Stimulated activated CD4-positive, alpha-beta T cell treated with anti-CD3 and anti-CD28 coated beads, Interleukin-1b, Interleukin-23, amount 100 ng/mL, for 1 hour (primary cell): ENCODE measurements at places on chromosomes 4 and X.

DNA sequence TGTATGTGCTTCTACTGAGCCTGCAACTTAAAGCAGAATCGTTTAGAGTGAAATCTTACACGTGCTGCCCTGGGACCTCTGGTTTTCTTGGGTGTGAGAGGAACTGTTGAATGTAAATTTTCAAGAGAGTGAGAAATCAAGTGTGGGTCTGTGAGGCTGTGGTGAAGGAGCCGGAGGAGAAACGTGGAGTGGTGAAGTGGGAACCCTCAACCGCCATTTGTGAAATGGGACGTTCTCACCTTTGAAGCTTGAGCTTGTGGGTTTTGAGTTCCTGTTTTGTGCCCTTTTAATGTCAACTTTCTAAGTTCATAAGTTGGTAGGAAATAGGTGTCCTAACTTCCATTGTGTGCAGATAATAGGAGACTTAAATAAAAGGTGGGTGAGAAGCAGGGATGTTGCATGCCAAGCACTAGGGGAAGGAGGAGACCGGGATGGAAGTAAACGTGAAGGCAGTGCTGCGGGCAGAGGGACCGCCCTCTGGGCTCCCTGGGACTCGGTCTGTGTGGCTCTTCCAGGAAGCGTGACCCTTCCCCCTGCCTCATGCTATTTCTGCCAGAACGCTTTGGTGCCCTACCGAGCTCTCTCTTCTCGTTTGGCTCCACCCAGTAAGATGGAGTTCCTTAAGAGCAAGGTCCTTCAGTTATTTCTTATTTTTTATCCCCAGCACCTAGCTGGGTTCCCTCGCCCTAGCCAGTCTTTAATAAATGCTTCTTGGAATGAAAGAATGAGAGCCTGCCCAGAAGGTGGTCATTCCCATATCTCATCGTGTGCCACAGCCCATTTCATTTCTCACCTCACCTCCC is 56.0 kb downstream of the TMEM131L start:
- no peak for DNase-seq

DNA sequence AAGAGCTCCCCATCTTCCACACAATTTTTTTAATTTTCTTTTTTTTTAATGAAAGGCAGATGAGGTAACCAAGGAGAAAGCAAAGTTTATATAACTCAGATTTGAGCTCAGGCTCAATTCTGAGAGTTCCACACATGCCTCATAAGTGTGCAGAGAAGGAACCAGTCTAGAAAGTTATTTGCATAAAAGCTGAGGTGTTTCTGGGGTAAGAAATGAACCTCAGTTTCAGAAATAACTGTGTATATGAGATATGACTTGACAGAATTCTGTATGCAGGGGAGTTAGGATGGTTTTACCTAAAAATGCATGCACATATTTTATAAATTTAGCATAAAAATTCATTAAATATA is 51.3 kb downstream of the DTHD1 start:
- DNase-seq = no peak

GRCh38 chr4:169369634-169370033 is 98.9 kb upstream of the SH3RF1 start:
- DNase-seq = no peak

GRCh38 chr4:163482190-163482589 is 8.6 kb upstream of the TKTL2 start:
- DNase-seq = no peak

- no peak for DNase-seq
Measured at GRCh38 chr4:169274033-169274432, 3.3 kb upstream of the SH3RF1 start.

DNA sequence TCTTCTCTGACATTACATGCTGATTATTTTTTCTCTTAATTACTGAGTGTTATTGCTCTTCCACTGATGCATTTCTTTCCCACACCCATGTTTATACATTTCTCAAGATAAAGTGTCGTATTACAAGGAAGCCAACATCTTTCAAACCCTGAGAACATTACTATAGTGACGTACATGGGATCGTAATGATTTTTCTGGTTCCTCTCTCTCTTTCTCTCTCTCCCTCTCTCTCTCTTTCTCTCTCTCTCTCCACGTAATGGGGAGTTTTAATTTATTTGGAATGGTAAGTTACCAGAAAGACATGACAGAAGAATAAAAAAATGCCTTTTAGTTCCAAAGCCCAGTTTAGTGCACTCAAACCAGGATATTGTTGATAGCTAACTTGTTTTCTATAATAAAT is 40.4 kb upstream of the MAPK10 start:
- no peak for DNase-seq

DNA sequence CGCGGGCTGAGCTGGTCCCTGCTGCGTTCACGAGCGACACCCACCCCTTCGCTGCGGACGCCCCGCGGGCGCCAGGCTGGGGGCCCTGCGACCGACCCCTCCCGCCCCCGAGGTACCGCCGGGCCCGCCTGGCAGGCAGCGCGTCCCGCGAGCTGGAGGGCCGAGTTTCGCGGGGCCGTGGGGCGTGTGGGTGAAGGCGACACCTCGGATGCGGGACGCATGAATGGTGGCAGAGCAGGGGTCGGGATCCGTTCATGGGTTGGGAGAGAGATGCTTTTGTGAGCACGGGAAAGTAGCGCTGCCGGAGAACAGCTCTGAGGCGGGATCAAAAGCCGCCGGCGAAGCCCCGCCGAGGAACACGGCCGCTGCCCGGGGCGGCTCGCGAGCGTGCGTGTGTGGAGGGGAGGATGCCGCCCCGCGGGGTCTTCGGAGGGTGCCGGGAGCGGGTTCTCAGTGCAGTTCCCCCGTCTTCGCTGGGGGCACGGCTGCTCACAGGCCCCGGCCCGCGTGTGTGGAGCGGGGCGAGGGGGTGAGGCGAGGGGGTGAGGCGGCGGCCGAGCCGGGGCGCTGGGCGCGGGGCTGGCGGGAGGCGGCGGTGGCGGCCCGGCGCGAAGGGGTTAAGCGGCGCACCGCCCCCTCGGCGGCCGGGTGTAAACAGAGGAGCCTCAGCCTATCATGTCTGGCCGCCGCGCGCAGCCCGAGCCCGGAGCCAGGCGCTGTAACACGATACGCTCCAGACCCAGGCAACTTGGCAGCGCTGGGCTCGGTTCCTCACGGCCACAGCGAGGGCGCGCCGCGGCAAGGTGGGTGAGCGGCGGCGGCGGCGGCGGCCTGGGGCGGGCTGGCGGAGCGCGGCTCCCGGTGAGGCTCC is 205.3 kb downstream of the TENM3 start:
- no peak for DNase-seq

GRCh38 chr4:54390670-54391069 is 161.6 kb downstream of the PDGFRA start:
- no peak for DNase-seq

DNA sequence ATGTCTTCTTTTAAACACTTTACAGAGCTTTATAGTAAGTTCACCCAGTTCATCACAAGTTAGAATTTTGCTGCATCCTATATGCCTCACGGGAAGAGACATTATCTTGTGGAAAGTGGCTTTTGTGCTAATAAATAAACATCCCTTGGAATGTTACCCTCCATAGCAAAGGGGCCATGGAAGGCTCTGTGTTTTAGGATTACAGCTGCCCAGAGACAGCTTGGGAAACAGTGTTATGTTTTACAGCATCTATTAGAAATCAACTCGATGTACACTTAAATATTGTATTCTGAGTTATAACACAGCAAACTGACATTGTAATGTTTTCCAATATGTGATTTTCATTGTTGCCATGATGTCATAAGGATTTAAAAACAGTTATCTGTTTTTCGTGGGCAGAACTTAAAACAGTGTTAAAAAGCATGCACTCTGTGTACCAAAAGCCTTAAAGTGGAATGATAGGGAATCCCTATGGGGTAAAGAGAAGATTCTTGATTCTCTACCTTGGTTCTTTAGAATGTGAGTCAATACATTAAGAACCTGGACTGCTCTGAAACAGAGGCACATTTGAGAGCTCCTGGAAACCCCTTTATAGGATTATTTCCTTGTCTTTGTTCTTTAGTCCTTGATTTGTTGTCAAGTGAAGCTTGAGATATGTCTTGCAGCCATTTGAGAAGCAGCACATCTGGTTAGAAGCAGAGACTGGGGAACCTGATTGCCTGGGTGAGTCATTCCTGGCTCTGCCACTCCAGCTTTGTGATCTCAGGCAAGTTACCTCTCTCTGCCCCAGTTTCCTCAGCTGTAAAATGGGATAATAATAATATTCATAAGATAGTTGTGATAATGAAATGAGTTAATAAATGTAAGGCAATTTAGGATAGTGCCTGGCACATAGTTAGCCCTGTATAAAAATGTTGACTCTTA is 41.6 kb downstream of the ARHGAP10 start:
- no peak for DNase-seq

DNA sequence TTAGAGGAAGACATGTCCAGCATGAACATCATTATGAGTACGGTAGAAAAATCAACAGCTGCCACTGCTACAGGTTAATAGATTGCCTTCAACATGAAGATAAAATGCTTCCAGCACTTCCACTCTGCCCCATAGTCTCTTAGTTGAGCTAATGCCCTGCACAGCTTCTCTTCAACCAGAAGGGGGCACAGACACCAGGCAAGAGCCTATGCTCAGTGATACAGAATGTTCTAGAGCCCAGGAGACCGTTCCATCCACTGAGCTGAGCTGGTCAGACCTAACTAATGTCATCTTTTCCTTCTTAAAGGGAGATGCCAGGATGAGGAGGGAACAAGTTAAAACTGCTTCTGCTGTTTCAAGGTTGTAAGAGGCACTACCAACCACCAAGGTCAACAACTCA is 42.2 kb downstream of the SMIM10L2A start:
- no peak for DNase-seq

- no peak for DNase-seq
Measured at GRCh38 chrX:109448282-109448938, 33.5 kb downstream of the GUCY2F start.

DNA sequence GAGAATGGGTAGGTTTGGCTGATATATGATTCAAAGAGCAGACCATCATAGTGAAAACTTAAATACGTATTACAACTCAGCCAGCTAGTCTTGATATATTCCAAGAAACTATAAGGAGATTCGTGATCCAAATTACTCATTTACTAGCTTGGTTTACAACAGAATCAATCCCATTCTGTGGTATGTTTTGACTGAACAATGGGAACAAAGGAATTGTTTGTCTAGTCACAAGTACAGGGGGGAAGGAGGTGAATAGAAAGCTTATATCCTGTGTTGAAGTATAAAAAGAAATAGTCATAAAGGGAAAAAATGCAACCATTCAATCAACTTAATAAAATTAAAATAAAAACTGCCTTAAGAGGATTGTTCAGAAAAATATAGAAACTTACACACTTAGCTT is 17.0 kb downstream of the C4orf54 start:
- DNase-seq = no peak
